ENCODE measurements at places on chromosomes 7 and 10.
A peak's percentile ranks its signal among the peaks of the same experiment; 100 is the strongest.

GRCh38 chr10:71989661-71990454, 25.7 kb downstream of the CHST3 start:
- H3K4me3 ChIP-seq: no peak overlapping the region
- H3K27me3 ChIP-seq: peaks cover 8% of the 10 kb centered on the region
- no peak for DNase-seq
- peaks cover 14% of the 10 kb centered on the region for H3K4me1 ChIP-seq
- H3K36me3 ChIP-seq: no peaks in the 10 kb centered on the region

GRCh38 chr7:120053390-120053961, 219.5 kb upstream of the KCND2 start:
- H3K27me3 ChIP-seq: no peaks in the 10 kb centered on the region
- no peak overlapping the region for H3K4me3 ChIP-seq
- H3K27ac ChIP-seq: no peak overlapping the region
- DNase-seq: no peak
- no peaks in the 10 kb centered on the region for H3K4me1 ChIP-seq

- H3K36me3 ChIP-seq: no peaks in the 10 kb centered on the region
- no peak overlapping the region for H3K27ac ChIP-seq
- no peaks in the 10 kb centered on the region for H3K4me1 ChIP-seq
- no peak for DNase-seq
These were observed 331.7 kb upstream of the ZMIZ1 start for GRCh38 chr10:78736926-78737630.

GRCh38 chr10:70000262-70000661, 52.4 kb upstream of the MACROH2A2 start:
- no peak for DNase-seq
- no peak overlapping the region for H3K27ac ChIP-seq
- peaks cover 20% of the 10 kb centered on the region for H3K27me3 ChIP-seq

DNA sequence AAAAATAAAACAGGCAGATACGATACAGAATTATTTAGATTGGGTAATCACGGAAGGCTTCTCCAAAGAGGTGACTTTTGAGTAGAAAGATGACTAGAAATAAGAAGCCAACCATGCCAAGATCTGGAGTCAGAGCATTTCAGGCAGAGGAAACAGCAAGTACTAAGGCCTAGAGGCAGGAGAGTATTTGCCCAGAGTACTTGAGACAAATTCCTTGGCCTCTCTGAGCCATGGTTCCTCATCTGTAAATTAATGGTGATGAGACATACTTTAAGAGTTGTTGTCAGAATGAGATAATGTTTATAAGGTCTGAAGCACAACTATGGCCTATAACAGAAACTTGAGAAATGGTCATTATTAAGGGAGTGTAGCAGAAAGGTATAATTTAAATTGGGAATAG, 15.8 kb upstream of the GPR37 start:
- H3K36me3 ChIP-seq: no peaks in the 10 kb centered on the region
- H3K4me1 ChIP-seq: no peaks in the 10 kb centered on the region
- H3K27me3 ChIP-seq: peaks cover 5% of the 10 kb centered on the region
- H3K4me3 ChIP-seq: no peak overlapping the region

GRCh38 chr7:158784270-158784669, 45.0 kb downstream of the ESYT2 start:
- DNase-seq: no peak
- H3K27ac ChIP-seq: no peak overlapping the region
- H3K27me3 ChIP-seq: no peaks in the 10 kb centered on the region
- H3K4me1 ChIP-seq: peaks cover 6% of the 10 kb centered on the region

DNA sequence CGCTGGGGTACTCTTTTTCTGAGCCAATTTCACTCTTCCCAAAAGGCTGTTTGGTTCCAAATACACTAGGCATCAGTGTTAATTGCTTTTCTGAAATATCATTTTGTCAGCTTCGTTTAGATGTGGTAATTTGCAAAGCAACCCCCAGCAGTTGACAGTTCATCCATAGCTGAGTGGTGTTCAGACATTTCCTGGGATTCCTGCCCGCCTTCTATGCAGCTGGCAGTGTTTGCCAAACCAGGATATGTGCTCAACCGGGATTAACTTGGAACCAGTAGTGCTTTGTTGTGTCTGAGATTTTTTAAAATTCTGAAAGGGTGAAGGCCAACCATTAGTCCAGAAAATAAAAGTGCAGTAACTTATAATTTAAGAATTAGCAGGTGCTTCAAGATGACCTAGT, 25.2 kb upstream of the MKLN1 start:
- H3K36me3 ChIP-seq: peaks cover 12% of the 10 kb centered on the region
- H3K4me3 ChIP-seq: no peak overlapping the region
- H3K27ac ChIP-seq: no peak overlapping the region
- peaks cover 8% of the 10 kb centered on the region for H3K27me3 ChIP-seq
- no peak for DNase-seq

DNA sequence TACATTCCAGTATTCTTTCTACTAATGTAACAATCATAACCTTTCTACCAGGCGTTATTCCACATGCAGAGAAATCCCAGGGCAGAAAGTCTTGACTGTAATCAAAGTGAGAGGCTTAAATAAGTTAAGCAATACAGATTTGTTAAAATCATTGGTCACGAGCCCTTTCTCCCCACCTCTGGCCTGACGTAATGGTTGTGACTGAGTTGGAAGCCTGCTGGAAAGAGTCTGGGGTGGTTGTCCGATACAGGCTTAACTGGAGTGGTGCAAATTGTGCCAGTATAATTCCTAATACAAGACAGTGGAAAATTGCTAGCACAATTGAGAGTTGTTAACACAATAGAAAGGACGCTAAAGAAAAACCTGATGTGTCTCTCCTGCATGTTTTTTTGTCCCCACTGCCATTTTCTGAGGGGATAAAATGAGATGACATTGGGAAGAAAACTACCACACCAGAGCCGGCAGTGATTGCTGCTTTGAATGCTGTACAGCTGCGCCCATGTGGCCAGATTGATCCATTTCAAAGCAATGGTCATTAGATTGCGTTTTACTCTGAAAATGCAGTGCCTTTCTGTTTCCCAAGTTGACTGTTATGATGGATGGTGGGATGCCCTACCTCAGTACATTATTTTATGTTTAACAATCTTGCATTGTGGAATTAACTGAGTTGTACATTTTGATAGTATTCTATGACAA, 190.8 kb downstream of the POU6F2 start:
- H3K4me1 ChIP-seq: no peaks in the 10 kb centered on the region
- H3K27ac ChIP-seq: no peak overlapping the region
- no peaks in the 10 kb centered on the region for H3K36me3 ChIP-seq
- no peaks in the 10 kb centered on the region for H3K27me3 ChIP-seq
- no peak for DNase-seq

DNA sequence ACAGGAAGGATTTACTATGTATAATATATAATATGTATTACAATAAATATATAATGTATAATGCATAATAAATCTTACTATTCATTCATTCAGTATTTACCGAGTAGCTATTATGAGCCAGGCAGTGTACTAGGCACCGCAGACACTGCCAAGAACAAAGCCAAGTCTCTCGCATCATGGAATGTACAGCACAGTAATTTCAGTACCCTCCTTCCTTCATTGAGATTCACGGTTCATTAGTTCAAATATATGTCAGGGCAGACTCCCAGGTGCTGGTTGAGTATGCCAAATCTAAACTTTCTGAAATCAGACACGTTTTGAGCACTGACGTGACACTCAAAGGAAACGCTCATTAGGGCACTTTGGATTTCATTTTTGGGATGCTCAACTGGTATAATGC, 9.1 kb downstream of the USP6NL start:
- H3K36me3 ChIP-seq: no peaks in the 10 kb centered on the region
- no peak overlapping the region for H3K4me3 ChIP-seq
- H3K27me3 ChIP-seq: no peaks in the 10 kb centered on the region
- H3K4me1 ChIP-seq: peaks cover 44% of the 10 kb centered on the region

DNA sequence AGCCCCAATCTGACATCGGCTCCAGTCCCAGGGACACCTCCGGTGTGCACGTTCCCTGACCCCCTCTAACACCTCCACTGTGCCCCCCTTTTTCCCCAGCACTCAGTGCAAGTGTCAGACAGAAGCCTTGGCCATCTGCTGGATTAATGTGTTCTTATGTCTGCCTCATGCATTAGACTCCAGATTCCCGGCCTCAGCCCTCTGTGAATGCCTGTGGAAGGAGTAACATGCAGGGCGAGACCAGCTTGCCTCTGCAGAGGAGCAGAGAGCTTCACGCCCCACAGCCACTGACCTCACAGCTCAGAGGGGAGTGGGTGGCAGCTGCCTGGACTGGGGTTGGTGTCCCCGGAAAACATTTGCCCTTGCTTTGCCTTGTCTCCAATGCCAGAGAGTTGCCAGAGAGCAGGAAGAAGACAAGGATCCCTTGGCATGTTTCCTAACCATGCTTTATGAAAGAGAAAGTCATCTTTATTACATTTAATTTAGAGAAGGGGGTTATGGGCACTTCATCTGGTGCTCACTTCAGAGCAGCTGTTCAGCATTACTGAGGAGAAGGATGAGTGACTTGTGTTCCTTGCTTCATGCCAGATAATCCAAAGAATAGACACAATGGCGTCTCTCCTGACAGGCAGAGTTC, 91.6 kb upstream of the CXCL12 start:
- no peaks in the 10 kb centered on the region for H3K4me1 ChIP-seq
- H3K36me3 ChIP-seq: no peaks in the 10 kb centered on the region
- H3K4me3 ChIP-seq: no peak overlapping the region
- H3K27ac ChIP-seq: no peak overlapping the region

DNA sequence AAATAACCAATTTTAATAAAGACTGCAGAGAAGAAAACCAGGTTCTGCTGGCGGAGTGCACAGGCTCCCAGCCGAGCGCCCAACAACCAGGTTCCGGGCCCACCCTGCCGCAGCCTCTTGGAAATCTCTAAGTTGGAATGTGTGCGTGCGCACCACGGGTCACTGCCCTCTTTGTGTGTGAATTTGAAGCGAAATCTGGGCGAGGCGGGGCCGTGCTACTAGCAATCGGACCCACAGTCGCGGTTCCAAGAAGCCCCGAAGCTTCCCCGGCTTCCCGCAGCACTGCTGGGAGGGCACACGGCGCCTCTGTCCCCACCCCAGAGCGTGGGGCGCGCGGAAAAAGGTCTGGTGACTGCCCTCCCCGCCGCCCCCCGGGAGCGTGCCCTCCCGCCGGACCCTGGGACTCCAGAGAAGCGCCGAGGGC, 666 bp upstream of the MAP3K8 start:
- H3K4me3 ChIP-seq: peak overlapping the region; percentile 92
- peaks cover 47% of the 10 kb centered on the region for H3K4me1 ChIP-seq
- peak; percentile 40 for DNase-seq
- H3K27me3 ChIP-seq: peaks cover 6% of the 10 kb centered on the region
- H3K27ac ChIP-seq: peak overlapping the region; percentile 80

DNA sequence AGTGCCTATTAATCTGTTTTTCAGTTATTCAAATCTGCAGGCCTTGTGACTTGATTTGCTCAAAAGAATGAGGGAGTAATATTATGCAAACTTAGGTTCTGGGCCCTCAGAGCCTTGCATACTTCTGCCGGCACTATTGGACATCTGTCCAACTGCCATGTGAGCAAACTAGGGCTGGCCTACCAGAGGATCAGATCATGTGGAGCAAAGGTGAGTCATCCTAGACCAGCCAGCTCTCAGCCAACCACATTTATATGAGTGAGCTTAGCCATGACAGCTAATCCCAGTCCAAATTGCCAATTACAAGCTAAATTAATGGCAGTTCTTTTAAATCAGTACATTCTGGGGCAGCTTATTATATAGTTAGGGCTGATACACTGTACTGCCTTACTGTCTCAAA, 69.6 kb downstream of the SDHAF3 start:
- DNase-seq: no peak
- no peak overlapping the region for H3K27ac ChIP-seq
- no peaks in the 10 kb centered on the region for H3K4me1 ChIP-seq
- peaks cover 20% of the 10 kb centered on the region for H3K27me3 ChIP-seq

GRCh38 chr10:93065675-93066543, 5.3 kb downstream of the CYP26C1 start:
- H3K27me3 ChIP-seq: peaks cover 84% of the 10 kb centered on the region
- no peak overlapping the region for H3K27ac ChIP-seq
- H3K4me3 ChIP-seq: no peak overlapping the region
- peaks cover 23% of the 10 kb centered on the region for H3K4me1 ChIP-seq

- DNase-seq: no peak
- H3K27ac ChIP-seq: no peak within 1 kb of the TSS
- H3K36me3 ChIP-seq: no peaks in the 10 kb centered on the region
- peaks cover 5% of the 10 kb centered on the region for H3K4me1 ChIP-seq
These were observed at the start of gene HOXA5 for GRCh38 chr7:27143023-27143949. TSS of gene HOXA5 (minus strand) at chr7:27143681. CDS start at chr7:27143607, 74 bp downstream.

GRCh38 chr7:69399401-69399800, 198.9 kb upstream of the AUTS2 start:
- DNase-seq: no peak
- H3K27me3 ChIP-seq: peaks cover 4% of the 10 kb centered on the region
- no peak overlapping the region for H3K27ac ChIP-seq

DNA sequence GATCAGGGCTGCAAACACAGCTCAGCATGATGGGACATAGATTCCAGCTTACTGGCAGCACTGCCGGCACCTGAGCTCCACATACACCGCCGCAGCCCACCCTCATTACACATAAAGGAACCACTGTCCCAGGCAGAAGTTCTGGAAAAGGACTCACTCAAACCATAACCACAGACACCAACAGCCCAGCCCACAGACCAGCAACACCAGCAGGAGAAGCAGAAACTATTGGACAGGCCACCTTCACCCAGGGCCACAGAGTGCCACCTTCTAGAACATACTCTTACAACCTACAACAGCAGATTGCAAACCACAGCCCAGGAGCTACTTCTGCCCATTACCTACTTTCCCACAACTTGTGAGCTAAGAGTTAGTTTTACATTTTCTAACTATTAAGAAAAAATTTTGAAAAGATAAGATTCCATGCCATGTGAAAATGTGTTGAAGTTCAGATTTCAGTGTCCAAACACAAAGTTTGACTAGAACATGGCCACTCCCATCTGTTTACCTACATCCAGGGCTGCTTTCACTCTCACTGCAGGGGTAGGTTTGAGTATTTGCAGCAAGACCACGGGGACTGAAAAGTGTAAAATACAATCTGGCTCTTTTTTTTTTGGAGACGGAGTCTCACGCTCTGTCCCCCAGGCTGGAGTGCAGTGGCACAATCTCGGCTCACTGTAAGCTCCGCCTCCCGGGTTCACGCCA, 153.0 kb downstream of the TNS3 start:
- H3K27me3 ChIP-seq: no peaks in the 10 kb centered on the region
- no peak overlapping the region for H3K4me3 ChIP-seq
- H3K4me1 ChIP-seq: no peaks in the 10 kb centered on the region
- DNase-seq: no peak
- no peaks in the 10 kb centered on the region for H3K36me3 ChIP-seq

- H3K4me1 ChIP-seq: no peaks in the 10 kb centered on the region
- H3K27me3 ChIP-seq: no peaks in the 10 kb centered on the region
- H3K36me3 ChIP-seq: no peaks in the 10 kb centered on the region
These were observed 125.9 kb upstream of the PPIF start for GRCh38 chr10:79221110-79222051.

DNA sequence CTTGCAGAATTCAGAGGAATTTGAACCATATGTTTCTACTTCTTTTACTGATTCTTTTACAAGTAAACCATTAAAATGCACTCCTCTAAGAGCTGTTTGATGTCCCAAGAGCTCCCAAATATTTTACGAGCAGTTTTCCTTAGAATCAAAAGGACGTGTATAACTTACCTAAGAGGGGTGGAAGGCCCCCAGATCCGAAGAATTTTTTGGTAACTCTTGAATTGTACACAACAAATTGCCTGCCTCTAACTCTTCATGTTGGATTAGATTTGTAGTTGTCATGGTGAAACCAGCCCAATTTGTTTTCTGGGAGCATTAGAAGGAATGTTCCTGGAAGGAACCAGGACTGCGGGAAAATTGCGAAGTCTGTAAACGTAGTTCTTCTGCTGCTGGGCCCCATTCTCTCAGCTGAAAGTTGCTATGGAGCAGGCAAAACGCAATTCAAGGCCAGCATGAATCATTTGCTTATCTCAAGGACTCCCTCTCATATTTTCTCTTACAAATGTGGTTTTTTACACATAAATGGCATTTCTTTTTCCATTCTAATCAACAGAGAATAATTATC, 124.8 kb upstream of the TMEM72 start:
- no peaks in the 10 kb centered on the region for H3K36me3 ChIP-seq
- no peak for DNase-seq
- no peak overlapping the region for H3K4me3 ChIP-seq
- no peaks in the 10 kb centered on the region for H3K4me1 ChIP-seq
